RPMI8226 (cell line): ENCODE measurements at places on chromosomes 16 and 17.

DNA sequence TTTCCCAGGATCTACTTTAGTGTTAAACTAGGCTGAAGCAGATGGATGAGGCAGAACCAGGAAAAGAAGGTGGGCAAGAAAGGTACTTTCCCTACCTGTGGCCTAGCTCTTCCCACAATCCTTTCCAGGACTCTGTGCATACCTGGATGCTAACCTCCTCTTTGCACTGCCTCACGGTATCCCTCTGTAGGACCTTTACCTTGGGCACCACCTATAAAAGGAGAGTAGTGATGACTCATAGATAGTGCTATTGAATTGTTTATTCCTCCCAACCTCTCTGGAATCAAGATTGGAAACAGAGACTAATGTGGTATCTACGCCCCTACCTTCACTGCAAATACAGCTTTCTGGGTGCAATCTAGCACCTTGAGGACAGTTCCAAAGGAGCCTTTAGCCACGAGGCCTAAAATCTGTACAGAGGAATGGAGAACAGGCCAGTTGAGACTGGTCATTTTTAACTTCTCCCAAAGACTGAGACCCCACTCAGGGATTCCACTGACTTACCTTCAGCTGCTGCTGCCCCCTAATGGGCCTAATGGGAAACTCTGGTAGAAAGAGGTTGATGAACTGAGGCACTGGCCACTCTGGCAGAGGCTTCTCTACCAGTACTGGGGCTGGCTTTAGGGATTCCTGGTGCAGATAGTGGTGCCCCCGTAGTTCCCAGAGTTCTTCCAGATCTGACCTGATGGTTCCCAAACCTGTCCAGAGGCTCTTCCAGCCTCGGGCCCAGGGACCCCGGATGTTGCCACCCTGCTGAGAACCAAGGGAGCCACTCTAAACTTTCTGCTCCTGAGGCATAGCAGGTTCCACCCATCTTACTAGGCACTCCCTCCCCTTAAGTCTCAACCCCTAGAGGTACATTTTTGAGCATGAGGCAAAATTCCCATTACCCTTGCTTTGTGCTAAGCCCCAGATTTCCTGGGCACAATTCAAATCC lies 781 bp downstream of the RSKR start:
- DNase-seq, result peak; percentile 45

DNA sequence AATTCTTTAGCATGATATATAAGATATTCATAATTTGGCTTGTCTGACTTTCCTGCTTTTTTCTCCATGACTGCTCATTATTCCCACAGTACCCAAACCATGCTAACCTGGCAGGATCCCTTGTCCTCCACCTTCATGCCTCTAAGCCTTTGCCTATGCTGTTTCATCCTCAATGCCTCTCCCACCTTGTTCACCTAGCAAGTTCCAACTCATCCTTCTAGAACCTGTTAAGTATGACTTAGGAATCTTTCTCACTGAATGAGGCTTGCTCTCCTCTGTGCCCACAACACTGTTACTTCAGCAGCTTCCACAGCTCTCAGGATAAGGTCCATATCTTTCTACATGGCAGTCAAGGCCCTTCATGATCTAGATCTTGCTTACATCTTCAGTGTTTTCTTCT lies 34.0 kb downstream of the CA10 start:
- DNase-seq, result no peak

DNA sequence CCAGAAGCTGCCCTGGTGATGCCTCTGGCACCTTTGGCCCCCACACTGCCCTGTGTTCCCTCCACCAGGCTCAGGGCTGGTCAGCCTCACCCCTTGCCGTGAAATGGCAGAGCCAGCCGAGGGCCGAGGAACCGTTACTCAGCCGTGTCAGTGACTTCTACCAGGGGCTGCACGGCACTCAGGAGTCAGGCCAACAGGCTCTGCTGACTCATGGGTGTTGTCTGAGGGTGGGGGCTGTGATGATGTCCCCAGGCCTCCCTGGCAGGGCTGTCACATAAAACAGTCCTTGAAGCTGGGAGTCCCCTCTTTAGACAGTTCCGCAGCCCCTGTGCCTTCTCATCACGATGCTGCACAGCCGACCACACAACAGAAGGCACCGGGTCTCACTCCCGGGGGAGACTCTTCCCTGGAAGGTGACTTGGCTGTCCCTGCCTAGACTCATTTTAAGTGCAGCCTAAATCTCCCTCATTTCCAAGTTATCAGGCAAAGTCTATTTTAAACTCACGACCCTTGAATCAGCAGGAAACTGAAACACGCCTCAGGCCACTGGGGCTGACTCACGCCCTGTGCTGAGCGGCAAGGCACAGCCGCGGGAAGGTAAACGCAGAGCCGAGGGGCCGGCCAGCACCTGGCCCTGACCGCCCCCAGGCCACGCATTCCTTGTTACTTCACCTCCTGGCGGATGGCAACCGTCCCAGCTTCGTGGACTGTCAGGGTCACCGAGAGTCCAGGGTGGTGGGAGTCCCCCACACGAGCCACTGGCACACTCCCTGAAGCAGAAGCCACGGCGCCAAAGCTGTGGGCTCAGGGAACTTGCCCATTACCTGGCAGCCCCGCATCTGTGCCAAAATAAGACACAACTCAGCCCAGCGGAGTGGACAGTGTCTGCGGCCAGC lies 102.6 kb downstream of the ZNF778 start:
- DNase-seq, result peak; percentile 76

DNA sequence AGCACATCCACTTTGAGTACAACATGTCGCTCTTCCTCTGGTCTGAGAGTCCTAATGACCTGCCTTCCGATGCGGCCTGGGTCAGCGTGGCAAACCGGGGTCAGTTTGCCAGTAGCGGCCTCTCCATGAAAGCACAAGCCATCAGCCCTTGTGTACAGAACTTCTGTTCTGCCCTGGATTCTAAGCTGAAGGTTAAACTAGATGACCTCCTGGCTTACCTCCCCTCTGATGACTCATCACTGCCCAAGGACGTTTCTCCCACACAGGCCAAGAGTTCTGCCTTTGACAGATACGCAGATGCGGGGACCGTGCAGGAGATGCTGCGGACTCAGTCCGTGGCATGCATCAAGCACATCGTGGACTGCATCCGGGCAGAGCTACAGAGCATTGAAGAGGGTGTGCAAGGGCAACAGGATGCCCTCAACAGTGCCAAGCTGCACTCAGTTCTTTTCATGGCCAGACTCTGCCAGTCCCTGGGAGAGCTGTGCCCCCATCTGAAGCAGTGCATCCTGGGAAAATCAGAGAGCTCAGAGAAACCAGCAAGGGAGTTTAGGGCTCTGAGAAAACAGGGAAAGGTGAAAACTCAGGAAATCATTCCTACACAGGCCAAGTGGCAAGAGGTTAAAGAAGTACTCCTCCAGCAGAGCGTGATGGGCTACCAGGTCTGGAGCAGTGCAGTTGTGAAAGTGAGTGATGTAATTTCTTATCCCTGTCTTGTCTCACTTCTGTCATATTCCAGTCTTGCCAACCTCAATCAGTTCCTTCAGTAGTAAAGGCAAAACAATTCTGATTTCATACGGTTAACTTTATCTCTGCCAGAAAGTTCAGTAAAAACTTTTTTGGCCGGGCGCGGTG lies 8.6 kb downstream of the COG1 start:
- no peak for DNase-seq

DNA sequence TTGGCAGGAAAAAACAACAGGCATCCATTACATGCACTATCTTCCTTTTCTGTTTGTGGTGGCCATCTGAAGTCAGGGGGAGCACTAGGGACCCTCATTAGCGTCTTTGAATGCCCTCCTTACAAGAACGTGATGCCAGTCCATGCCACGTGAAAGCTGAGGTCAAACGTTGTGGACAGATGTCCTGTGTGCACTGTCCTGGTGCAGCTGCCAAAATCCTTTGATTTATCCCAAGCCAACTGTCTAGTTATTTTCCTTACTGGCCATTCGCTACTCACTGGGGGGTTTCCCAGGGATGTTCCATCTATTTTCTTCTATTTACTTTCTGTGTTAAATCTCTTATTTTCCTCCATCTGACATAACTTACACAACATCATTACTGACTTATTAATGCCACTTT lies 135.7 kb downstream of the ABCA8 start:
- DNase-seq, result no peak

GRCh38 chr17:57927048-57927723 lies 28.0 kb downstream of the CUEDC1 start:
- DNase-seq, result no peak

GRCh38 chr16:85860413-85861094 lies 38.4 kb upstream of the IRF8 start:
- DNase-seq, result no peak

- no peak for DNase-seq
These were observed 256.4 kb downstream of the CDH13 start for GRCh38 chr16:82882982-82883835.

- no peak for DNase-seq
These were observed 255.3 kb downstream of the CPPED1 start for GRCh38 chr16:12548270-12548983.

- no peak for DNase-seq
These were observed 37.1 kb upstream of the ACSF3 start for GRCh38 chr16:89056592-89056991.

DNA sequence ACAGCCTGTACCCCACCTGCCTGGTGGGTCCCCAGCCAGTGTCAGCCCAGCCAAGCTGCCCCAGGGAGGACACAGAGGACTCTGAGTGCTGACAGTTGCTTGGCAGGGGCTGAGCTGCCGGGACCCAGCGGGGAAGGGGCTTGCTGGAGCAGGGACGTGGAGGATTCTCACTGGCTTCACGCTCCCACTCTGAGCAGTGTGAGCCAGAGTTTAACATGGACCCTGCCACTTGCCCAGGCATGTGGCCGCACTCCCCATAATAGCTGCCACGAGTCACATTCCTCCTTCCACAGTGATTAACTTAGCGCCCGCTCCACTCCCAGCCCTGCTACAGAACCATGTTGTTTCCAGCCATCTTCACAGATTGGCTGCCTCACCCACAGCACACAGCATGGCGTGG lies 31.2 kb downstream of the SREBF1 start:
- no peak for DNase-seq

DNA sequence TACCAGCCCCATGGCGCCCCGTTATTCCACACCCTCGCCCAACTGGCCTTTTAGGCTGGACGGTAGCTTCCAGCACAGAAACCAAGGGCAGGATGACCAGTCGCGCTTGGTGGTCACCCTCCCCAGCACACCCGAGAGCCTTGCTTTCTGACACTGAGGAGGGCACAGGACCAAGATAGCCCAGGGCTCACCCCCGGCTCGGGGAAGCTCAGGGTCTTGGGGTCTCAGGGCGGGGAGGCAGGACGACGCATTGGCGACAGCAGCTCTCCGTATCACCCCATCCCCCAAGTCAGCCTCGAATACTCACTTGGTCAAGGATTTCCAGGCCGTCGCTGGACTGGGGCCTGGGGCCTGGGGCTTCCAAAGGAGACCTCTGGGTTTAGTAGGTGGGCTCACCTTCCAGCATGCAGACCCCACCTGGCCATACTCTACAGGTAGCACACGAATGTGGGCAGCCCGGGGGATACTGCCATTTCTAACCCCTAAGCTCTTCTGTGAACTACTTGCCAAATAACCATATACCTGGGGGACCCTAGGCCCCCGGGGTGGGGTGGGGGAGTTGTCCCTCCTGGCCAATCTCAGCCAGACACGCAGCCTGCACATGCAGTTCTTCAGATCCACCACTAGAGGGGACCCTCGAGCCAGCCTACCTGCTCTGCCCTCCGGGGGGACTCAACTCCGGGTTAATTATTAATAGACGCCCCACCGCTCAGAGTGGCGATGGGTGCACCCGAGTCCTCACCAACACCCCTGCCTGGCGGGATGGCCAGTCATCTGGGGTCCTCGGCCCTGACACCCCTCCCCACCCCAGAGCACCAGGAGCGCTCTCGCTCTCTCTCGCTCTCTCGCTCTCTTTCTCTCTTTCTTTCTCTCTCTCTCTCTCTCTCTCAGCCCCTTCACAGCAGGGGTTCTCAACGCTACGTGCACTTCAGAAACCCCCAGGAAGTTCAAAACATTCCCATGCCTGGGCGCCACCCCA lies 30.0 kb downstream of the TBC1D16 start:
- peak; percentile 50 for DNase-seq

DNA sequence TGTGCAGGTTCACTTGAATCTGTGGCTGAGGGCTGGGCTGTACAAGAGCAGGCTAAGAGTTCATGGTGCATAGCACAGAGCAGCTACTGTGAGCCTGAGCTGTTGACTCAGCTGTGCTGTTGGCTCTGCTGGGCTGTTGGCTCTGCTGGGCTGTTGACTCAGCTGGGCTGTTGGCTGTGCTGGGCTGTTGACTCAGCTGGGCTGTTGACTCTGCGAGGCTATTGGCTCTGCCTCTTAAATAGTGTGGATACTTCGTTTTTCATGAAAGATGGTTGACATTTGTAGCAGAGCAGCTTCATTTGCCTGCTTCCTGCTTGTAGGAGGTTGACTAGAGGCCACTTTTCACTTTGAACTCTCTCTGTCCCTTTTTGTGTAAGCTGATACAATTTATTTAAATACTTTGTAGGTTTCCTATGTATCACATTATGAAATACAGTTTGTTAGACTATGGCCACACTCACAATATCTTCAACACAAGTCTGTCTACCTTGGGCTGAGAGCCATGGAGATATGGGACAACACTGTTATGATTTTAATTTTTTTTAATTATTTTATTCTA lies 40.3 kb upstream of the CCNF start:
- peak; percentile 66 for DNase-seq

GRCh38 chr16:52953215-52953614 lies 99.5 kb downstream of the CHD9NB start:
- no peak for DNase-seq

DNA sequence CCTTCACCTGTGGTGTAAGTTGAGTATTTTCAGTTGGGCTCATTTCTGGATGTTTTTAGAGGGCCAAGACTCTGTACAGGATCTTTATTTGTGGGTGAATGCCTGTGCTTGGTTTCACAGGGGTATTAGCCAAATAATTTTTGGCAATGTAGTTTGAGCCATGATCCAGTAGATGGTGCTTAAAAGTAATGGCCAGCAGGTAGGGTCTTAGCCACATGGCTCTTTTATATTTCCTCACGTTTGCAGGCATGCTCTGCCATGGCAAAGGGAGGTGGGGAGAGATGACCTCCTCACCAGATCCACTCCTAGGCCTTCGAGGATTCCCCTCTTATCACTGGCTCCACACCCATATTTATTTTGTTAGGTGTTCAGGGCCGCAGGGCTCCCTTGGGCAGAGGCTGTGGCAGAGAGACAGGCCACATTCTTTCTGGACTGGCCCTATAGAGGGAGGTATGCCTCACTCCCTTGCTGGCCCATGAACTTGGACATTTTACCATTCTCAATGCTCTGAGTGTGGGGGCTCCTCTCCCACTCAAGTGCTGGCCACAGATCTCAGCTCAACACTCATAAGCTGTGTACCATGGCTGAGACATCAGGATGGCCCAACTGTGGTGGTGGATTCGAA lies 417.1 kb downstream of the XYLT1 start:
- DNase-seq, result no peak

DNA sequence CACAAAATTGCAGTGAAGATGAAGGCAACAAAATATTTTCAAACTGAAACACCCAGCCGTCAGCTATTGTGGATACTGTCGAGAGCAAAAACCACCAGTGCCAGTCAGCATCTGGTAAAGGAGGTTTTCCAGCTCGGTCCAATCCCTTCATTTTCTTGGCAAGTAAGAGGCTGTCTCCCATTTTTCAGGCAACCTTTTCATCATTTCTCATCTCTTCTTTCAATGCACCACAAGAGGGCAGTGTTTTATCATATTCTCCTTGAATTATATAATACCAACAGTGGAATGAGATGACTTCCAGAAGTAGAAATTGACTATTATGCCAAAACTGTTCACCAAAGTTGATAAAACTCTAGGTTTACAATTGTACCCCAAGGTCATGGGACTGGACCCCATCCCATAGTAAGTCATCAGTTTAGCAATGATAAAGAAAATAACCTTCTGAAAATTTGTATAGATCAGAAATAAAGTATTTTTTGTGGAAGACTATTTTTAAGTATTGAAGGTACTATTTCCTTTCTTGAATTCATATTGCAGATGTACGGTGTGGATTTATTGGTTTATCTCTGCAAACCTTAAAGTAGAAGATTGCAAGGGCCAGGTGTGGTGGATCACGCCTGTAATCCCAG lies 16.8 kb downstream of the NQO1 start:
- peak; percentile 77 for DNase-seq
